ENCODE measurements at places on chromosomes 1 and 21.

DNA sequence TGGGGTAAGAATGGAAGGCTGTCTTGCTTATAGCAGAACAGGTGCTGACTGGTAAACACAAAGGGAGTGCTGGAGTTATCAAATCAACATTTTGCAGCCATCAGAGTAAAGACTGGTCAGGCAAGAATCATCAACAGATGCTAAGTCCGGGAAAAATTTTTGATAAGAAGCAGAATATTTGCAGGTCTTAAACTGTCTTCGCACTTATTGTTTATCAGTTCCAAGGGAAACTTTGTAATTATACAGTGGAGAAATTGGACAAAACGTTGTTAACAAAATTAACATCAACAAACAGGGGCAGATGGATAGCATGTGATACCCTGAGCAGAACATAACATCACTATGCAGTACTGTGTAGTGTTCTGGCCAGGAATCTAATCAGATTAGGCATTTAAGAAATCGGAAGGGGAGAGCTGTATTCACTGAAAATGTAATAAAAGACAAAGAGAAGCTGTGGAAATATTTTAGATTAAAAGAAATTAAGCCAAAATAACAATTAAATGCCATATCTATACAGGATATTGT, 127.1 kb downstream of the DAB1 start:
- no peak for DNase-seq

DNA sequence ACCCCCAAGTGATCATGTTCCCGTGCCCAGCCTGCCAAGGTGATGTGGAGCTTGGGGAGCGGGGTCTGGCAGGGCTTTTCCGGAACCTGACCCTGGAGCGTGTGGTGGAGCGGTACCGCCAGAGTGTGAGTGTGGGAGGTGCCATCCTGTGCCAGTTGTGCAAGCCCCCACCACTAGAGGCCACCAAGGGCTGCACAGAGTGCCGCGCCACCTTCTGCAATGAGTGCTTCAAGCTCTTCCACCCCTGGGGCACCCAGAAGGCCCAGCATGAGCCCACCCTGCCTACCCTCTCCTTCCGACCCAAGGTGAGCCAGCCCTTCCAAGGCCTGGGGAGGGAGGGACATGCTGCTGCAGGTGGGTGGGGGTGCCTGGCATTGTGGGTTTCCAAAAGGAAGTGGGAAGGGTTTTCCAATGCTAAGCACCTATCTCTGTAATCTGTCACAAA, 2.3 kb downstream of the TRIM46 start:
- no peak for DNase-seq

GRCh38 chr21:43370888-43371570, 55.9 kb downstream of the SIK1 start:
- no peak for DNase-seq

DNA sequence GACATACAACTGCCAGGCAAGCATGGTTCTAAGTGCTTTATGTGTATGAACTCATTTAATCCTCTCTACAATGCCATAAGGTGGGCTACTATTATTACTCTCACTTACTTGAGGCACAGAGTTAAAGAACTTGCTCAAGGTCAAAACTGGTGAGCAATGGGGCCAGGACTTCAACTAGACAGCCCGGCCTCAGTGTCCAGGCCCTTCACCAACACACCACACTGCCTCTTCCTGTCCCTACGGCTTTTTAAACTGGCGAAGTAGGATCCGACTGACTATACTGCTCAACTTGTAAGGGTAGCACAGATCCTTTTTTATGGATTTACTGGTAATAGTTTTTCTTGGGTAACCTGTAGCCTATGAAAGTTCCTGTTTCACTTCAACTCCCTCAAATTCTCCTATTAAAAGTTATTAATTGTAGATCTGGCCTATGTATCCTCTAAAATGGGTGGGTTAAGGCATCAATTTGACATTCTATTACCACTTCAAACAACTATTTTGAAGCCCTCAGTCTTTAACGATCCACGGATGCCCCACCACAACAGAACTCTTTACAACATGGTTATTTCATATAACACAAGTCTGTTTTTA, 4.3 kb downstream of the ERRFI1 start:
- DNase-seq: no peak

DNA sequence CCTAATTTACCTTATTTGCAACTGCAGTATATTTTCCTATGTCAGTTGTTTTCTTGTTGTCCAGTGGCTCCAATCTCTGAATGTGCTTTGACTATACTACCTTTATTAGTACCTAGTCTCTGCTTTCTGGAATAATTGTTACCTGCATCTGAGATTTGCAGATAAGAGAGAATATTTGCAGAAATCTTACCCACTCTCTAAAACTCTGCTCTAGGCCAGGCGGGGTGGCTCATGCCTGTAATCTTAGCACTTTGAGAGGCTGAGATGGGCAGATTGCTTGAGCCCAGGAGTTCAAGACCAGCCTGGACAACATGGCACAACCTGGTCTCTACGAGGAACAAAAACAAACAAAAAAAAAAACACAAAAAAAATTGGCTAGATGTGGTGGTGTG, 2.0 kb upstream of the SYDE2 start:
- no peak for DNase-seq

GRCh38 chr21:27840262-27840661, 873.4 kb upstream of the ADAMTS5 start:
- DNase-seq: no peak

GRCh38 chr1:14606632-14607031, 8.1 kb downstream of the KAZN start:
- DNase-seq: no peak

DNA sequence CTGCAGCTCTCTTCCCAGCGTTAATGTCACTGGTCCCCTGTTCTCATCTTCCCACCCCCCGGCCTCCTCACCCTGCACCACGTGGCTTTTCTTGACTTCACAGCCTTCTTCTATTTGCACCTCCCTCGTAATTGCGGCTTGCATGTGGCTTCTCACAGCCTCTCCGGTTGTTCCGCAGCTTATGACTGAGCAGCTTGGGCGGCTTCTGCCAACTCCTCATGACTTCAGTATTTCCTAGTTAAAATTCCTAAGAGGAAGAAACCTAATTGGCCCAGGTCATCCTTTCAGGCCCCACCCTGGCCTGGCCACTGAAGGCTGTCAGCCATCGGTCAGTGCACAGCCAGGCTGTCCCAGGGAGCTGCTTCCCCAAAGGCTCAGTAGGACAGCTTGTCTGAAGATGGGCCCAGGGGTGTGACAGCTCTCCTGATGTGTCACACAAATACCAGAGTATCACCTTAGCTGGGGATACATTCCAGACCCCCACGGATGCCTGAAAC, 8.6 kb upstream of the RERE start:
- DNase-seq: no peak

DNA sequence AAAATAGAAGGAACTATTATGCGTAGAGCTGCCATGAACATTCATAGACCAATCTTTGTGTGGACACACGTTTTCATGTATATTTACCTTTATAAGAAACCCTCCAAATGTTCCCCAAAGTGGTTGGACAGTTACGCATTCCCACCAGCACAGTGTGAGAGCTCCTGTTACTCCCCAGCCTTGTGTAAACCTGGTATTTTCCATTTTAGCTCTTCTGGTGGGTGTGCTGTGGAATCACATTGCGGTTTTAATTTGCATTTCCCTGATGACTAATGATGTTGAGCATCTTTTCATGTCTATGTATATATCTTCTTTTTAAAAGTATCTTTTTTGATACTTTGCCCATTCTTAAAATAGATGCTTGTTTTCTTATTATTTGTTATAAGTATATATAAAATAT, 3.2 kb upstream of the UBASH3A start:
- no peak for DNase-seq

DNA sequence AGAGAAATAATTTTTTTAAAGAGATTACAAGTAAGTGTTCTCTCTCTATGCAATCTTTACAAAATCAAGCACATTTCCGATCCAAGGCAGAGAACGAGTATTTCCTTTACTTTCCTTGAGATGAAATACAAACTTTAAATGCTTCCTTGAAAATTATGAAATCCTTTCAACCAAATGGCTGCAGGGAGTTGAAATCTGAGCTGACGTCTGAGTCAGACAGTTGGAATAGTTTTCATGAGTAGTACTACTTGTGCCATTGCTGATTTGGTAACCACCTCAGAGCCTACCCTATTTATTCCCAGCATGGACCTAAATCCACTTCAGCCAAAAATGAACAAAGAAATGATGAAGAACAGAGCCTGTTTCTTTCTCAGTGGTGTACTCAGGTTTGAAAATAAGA, 183.6 kb downstream of the GIPC2 start:
- DNase-seq: no peak

- no peak for DNase-seq
Observed at GRCh38 chr1:21258331-21259134, 31.7 kb downstream of the ECE1 start.

DNA sequence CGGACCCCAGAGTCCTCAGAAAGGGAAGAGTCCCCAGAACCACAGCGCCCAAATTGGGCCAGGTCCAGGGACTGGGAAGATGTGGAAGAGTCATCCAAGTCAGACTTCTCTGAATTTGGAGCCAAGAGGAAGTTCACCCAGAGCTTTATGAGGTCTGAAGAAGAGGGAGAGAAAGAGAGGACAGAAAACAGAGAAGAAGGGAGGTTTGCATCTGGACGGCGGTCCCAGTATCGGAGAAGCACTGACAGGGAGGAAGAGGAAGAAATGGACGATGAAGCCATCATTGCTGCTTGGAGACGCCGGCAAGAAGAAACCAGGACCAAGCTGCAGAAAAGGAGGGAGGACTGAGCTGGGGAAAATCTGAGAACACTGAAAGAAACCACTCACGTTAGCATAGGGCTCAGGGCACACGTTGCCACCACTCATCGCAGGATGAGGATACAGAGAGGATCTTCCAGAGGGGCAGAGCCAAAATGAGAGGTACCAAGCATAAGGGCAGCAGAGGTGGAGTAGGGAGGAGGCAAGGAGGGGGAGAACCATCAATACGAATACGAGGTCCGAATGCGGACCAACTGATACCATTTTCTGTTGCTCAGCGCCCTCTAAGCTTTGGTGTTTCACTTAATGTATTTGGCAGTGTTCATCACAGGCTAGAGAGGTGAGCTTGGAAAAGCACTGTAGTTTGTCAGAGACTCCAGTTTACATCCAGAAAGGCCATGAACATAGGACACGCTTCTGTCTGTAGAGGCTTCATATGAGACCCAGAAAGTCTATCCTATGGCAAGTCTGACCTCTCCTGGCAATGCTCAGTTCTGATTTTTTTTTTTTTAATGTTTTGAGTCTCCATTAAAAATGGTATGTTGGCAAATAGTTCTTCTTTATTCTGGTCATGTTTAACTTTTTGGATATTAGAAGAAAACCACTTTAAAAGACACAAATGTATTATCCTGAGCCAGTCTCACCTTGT, 34.7 kb downstream of the STYXL2 start:
- no peak for DNase-seq

DNA sequence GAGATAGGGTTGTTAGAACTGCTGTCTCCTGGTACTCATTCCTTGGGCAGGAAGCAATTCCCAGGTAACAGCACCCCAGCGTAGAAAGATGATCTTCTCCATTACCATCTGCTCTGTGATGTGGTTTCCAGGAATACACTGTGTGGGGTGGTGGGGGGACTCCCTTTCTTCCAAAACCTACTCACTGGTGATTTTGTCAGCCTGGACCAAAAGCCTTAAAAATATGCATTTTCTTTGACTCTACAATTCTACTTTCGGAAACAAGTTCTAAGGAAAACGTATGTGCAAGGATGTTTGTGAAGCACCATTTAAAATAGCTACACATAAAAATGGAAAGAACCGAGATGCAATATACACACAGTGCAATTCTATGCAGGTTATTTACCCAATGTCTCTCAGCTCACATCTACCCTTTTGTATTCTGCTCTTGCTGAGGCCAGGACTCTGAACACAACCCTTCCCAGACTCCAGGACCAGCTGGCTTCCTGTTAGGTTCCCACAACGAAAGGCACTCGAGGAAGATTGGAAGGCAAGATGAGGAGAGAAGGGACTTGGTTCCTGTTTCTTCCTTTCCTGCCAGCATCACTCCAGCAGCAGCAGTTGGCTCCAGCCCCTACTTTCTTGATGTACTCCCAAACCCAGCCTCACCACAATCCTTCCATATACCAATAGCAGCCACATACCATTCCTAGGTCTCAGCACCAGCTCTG, 33.0 kb upstream of the GJB5 start:
- no peak for DNase-seq

GRCh38 chr1:10080523-10080922, 47.8 kb downstream of the UBE4B start:
- no peak for DNase-seq

- no peak for DNase-seq
Observed at GRCh38 chr1:104874044-104874443, 1124.3 kb downstream of the AMY1C start.

GRCh38 chr1:157966031-157966537, 27.4 kb upstream of the KIRREL1 start:
- no peak for DNase-seq

DNA sequence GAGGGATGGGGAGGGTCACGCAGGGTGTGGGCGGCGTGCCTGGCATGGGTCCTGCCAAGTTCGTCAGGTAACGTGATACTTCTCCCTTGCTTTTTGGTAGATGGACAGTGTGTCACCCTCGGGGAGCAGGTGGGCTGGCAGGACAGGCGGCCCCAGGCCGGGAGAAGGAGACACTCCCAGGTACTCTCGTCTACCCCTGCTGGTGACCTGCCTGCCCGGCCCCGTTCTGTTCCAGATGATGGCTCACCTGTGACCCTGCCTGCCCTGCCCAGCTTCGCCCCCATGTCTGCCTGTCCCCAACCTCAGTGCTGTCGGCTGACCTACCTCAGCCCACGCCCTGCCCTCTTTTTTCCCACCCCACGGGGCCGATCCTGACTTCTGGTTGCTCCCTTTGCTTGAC, 144.7 kb downstream of the PCBP3 start:
- DNase-seq: no peak

DNA sequence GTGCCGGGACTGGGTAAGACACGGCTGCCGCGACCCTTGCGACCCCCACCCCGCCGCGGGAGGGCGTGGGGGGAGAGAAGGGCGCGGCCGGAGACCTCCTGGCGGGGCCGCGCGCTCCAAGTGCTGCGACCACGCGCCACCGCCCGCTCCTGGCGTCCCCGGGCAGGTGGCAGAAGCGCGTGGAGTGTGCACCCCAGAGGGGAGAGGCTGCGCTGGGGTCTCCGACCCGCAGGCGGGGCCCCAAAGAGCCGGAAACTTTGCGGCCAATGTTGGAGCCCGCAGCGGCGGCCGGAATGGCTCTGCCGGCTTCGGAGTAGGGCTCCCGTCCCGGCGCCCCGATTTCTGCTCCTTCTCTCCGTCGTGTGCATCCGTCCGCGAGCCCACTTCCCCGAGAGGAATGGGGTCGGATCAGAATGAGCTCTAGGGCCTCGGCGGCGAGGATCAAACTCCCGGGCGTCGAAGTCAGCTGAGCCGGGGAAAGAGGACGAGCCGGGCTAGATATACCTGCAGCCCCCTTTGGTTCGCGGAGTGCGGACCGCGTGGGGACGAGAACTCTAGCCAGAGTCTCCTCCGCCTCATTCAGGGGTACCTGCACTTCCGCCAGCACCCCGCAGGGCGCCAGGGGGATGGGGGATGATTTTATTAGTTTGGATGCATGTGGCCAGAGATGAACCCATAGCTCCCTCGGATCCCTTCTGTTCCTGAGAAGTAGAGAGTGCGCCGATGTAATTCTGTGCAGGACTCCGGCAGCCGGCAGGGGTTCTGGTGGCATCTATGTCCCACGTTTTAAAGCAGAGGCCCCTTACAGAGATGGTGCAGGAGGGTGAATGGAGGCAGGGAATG, 751 bp downstream of the STUM start:
- no peak for DNase-seq
